ENCODE measurements at places on chromosomes 7 and 10. TPM values are rescaled to one million over a fixed set of nuclear protein-coding genes. Genes with fewer than 3 reads are reported as not detected.
A peak's percentile ranks its signal among the peaks of the same experiment; 100 is the strongest.

The CDH23 gene
- total RNA-seq = 39.1 TPM

The CPED1 gene
- 111 TPM for total RNA-seq

The POP7 gene
- total RNA-seq = 22.2 TPM

The SUMF2 gene
- 104 TPM for total RNA-seq

The ABHD11 gene
- 8.5 TPM for total RNA-seq

DNA sequence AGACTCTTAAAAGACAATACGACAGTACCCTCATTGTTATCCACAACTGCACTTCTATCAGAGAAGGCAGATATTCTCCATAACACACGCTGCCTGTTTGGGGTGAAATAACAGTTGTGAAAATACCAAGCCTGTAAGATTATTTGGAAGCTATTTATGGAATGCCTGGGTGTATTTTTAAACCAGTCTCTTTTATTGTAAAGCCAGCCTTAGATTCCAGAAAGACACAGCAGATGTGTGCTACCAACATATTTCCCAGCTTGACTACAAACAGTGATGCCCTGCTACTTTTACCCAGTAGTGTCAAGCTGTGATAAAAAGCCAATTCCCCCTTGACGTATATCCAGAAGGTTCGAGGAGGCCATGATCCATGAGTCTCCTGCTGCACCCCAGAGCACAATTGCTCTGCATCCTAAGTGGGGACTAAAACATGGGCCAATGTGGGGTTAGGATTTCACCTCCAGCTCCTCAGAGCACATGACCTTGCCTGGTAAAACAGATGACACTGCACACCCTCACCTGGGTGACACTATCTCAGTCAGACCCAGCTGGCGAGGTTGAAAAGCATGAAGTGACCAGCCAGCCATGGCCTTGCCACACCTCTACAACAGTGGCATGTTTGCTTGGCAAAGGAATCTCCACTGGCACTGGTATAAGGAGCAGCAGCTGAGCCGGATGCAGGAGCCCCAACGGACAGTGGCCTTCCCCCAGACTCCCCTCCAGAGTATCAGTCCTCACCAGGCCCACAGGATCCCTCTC, 62.2 kb downstream of the GFRA1 start:
- H3K36me3 ChIP-seq = no peaks in the 10 kb centered on the region
- H3K27ac ChIP-seq = no peak overlapping the region
- DNase-seq = no peak
- no peak overlapping the region for H3K4me3 ChIP-seq
- no peaks in the 10 kb centered on the region for H3K4me1 ChIP-seq

DNA sequence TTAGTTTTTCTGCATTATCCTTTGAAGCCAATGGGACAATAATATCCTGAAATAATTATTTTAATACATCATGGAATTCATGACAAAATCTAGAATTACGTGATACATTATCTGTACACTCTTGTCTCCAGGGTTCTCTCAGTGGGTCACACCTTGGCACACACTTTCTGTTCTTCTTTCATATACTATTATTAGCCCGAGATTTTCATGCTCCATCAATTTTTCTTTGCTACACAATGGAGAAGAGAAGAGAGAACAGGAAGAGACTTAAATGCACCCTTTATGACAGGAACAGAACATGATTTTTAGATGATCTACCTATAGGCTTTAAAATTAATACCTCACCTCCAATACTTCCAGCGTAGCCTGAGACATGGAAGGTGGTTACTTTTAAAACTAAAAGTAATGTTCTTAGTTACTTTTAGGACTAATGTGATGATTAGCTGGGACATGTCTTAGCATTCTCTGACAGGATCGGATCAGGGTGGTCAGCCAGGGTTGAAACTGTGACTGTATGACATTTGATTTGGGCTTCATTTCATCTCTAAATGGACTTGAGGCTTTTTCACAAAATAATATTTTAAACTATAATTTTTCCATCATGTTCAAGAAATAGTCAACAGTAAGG, 148.2 kb upstream of the WNT16 start:
- H3K27ac ChIP-seq = no peak overlapping the region
- no peak overlapping the region for H3K4me3 ChIP-seq
- H3K36me3 ChIP-seq = no peaks in the 10 kb centered on the region

GRCh38 chr10:20029523-20029922, 213.3 kb downstream of the PLXDC2 start:
- H3K27ac ChIP-seq = no peak overlapping the region
- peaks cover 3% of the 10 kb centered on the region for H3K4me1 ChIP-seq
- H3K4me3 ChIP-seq = no peak overlapping the region

DNA sequence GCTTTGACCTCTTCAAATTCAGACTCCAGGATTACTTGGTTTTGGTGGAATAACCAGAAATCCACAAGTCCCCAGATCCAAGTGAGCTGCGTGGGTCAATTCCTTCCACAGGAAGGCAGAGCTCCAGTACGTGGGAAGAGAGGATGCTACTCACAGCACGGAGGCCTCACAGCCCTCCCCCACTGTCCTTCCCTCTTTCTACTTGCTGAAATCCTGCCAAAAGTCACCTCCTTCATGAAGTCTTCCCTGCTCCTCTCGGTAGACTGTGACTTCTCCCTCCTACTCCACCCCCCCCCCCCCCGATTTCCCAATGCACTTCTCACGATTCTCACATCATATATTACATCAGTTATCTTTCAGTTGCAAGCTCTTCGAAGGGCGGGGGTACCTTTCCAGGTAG, 12.3 kb downstream of the CAMK2G start:
- H3K36me3 ChIP-seq = no peaks in the 10 kb centered on the region
- H3K27me3 ChIP-seq = no peaks in the 10 kb centered on the region
- no peak for DNase-seq
- no peak overlapping the region for H3K27ac ChIP-seq
- H3K4me1 ChIP-seq = no peaks in the 10 kb centered on the region
- no peak overlapping the region for H3K4me3 ChIP-seq

DNA sequence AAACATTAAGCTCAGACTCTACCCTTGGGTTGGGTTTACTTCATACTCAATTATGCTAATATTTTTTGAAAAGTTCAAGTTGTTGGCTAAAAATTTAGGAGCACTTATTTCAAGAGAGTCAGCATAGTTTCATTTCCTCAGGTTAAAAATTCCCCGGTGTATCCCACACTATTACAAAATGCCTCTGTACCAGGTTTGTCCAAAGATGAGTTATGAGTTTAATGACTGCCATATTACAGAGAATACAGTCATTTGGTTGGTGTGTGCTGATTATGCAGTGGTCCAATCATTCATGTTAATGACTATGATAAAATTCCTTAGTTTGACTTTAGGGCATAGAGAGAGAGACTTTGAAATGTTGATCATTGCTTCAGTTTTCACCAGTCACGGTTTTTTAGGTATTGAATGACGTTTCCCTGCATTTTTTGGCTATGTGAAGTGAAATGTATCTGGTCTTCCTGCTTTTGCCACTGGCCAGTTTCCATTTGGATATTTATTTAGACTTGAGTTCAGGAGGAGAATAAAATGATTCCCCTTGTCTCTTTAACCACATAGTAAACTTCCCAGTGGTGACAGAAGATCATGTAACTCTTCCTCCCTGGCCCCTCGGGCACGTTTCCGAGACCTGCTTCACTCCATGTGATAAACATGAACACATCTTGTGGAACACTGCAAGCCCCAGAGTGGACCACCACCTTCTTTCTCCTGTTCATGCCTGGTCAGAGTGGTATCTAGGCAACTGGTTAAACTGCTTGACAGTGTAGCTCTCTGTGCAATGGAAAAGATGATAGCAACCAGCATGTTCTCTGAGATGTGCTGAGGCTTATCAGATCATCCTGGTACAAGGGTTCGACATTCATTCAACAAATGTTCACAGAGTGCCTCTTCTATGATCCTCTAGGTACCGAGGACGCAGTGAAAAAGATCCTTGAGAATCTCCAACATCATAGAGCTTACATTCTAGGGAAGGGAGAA, 153.6 kb downstream of the CACNB2 start:
- DNase-seq = no peak
- no peak overlapping the region for H3K27ac ChIP-seq
- no peaks in the 10 kb centered on the region for H3K36me3 ChIP-seq
- H3K27me3 ChIP-seq = no peaks in the 10 kb centered on the region
- no peaks in the 10 kb centered on the region for H3K4me1 ChIP-seq

- no peaks in the 10 kb centered on the region for H3K4me1 ChIP-seq
- H3K36me3 ChIP-seq = no peaks in the 10 kb centered on the region
- no peak overlapping the region for H3K27ac ChIP-seq
- H3K4me3 ChIP-seq = no peak overlapping the region
- no peak for DNase-seq
Measured at GRCh38 chr7:121304102-121304658, 24.6 kb upstream of the WNT16 start.

- no peaks in the 10 kb centered on the region for H3K36me3 ChIP-seq
- no peak for DNase-seq
- H3K4me1 ChIP-seq = no peaks in the 10 kb centered on the region
- no peak overlapping the region for H3K4me3 ChIP-seq
- H3K27me3 ChIP-seq = no peaks in the 10 kb centered on the region
Measured at GRCh38 chr10:63636812-63637211, 115.6 kb downstream of the REEP3 start.

- peak; percentile 91 for DNase-seq
- no peak overlapping the region for H3K4me3 ChIP-seq
- peaks cover 6% of the 10 kb centered on the region for H3K4me1 ChIP-seq
- H3K36me3 ChIP-seq = no peaks in the 10 kb centered on the region
- no peaks in the 10 kb centered on the region for H3K27me3 ChIP-seq
- peak overlapping the region; percentile 77 for H3K27ac ChIP-seq
Measured at GRCh38 chr7:74061840-74062539, 21.6 kb upstream of the LIMK1 start.

DNA sequence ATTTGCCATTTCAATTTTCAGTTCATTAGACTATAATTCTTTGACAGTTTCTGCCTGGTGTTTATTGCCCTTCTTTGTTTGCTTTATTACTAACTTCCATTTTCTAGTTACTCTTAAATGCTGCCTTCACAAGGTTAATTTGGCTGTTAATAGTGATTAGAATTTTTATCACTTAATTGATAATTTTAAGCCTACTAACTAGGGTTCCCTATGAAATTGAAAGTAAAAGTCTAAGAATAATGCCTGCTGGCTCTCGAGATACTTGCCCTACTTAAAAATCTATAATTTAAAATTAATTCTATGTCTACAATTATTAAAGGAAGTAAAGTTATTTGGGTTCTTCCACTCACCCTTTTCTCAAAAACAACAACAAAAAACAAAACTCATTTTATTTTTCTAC, 65.3 kb downstream of the C1GALT1 start:
- no peaks in the 10 kb centered on the region for H3K4me1 ChIP-seq
- H3K27me3 ChIP-seq = no peaks in the 10 kb centered on the region
- no peak overlapping the region for H3K4me3 ChIP-seq
- no peak overlapping the region for H3K27ac ChIP-seq
- H3K36me3 ChIP-seq = no peaks in the 10 kb centered on the region
- DNase-seq = no peak

DNA sequence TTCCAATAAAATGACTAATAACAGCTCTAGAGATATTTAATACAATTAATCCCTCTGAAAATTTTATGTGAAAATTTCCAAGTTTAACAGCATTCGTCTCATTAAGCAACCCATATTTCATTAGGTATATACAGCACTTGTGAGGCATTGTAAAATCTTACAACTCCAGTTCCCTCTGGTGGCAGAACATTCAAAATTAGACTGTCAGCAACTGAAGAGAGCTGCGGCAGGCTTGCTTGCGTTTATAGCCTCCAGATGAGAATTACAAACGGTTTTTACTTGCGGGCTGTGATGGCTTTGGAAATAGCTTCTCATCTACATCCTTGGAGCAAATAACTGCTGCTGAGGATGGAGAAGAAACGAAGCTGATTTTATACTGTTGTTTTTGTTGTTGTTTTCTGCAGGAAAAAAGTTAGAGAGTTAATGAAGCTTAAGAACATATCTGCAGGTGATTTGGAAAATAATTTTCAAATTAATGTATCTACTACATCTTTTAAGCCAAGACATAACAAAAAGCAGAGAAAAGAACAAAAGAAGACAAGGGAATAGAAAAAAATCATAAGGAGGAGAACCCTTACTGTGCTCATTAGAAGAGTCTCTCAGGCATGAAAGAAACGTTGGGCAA, 171.3 kb downstream of the MAGI2 start:
- H3K27me3 ChIP-seq = no peaks in the 10 kb centered on the region
- H3K36me3 ChIP-seq = no peaks in the 10 kb centered on the region
- no peak for DNase-seq
- no peaks in the 10 kb centered on the region for H3K4me1 ChIP-seq

DNA sequence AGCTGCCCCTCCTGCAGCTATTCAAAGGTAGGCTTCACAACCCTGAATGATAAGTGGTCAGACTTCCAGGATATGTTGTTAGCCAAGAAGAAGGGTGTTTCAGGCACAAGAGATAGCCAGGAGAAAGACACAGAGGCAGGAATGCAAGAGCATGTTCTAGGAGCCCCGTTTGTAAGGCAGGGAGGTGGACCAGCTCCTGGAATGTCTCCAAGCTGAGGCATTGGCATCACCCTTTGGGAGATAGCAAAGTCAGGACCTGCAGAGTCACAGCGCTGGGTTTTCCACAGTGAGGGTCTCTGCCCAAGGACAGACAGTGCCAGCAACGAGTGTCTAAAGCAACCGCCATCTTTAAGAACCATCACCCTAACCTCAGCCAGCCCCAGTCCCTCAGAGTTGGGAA, 484.5 kb upstream of the ZMIZ1 start:
- DNase-seq = no peak
- no peaks in the 10 kb centered on the region for H3K27me3 ChIP-seq
- H3K4me1 ChIP-seq = peaks cover 7% of the 10 kb centered on the region
- no peak overlapping the region for H3K4me3 ChIP-seq
- no peak overlapping the region for H3K27ac ChIP-seq

GRCh38 chr10:86340176-86340990, 26.2 kb downstream of the GRID1 start:
- no peak for DNase-seq
- H3K27me3 ChIP-seq = no peaks in the 10 kb centered on the region
- H3K4me1 ChIP-seq = no peaks in the 10 kb centered on the region
- no peak overlapping the region for H3K27ac ChIP-seq

DNA sequence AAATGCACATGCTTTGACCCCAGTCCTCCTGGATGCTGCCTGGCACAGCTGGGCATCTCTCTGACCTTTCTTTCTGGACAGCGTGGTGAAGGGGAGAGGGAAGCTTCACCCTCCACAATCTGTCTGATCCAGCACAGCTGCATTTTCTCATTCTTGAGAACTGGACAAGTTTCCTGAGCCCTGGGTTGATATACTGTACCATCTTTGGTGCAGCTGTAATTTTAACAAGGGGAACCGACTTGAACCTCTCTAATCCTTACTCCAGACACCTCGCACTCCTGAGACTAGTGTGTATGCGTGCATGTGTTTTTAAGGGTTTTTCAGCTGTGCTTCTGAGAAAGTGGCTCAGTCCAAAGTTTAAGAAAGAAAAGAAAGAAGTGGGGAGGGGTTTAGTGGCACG, 655.7 kb downstream of the INHBA start:
- H3K36me3 ChIP-seq = no peaks in the 10 kb centered on the region
- H3K4me3 ChIP-seq = no peak overlapping the region
- H3K27ac ChIP-seq = no peak overlapping the region
- H3K27me3 ChIP-seq = no peaks in the 10 kb centered on the region
- DNase-seq = no peak
- H3K4me1 ChIP-seq = peaks cover 2% of the 10 kb centered on the region

- no peak for DNase-seq
- no peaks in the 10 kb centered on the region for H3K36me3 ChIP-seq
- H3K27ac ChIP-seq = no peak overlapping the region
- no peak overlapping the region for H3K4me3 ChIP-seq
- H3K27me3 ChIP-seq = no peaks in the 10 kb centered on the region
Measured at GRCh38 chr7:94706996-94707740, 51.2 kb upstream of the SGCE start.

- H3K36me3 ChIP-seq = no peaks in the 10 kb centered on the region
- H3K27ac ChIP-seq = no peak overlapping the region
Measured at GRCh38 chr7:140017543-140017942, 45.2 kb downstream of the PARP12 start.

All from ovary (tissue), 10 donors.